ENCODE measurements at places on chromosomes 11 and 22.

DNA sequence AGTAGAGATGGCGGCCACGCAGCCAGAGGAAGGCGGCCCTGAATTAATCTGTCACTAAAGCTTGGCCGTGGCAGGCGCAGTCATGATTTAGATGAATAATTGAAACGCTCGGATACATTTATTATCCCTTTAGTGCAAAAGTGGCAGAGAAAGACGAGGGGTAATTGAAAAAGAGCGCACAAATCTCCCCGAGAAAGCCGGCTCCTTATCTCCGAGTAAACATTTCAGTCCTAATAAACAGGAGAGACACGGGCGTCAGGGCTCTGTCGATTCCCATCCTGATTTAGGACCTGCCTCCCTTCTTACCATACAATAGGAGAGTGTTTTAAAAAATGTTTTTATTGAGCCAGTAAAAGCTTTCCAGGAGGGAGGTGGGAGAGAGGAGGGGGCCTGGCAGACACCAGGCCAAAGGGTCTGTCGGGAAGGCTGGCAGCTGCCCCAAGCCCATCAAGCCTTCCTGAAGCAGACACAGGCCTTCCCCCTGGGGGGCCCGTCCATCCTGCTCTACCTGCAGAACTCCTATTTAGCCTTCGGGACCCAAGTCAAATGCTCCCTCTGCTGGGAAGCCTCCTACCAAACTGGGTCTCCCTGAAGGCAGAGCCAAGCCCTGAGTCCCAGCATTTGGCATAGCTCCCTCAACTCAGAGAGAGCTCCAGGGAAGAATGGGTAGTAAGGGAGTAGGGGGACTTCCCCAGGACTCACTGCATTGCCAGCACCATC lies 22.8 kb downstream of the OTUB1 start:
- no peak for DNase-seq

- DNase-seq, result no peak
Measured at GRCh38 chr11:13495929-13496328, at the start of gene PTH. PTH (minus strand) TSS chr11:13495997; CDS start chr11:13492855, 3,142 bp downstream.

GRCh38 chr11:74055938-74056337 lies 47.1 kb upstream of the UCP3 start:
- no peak for DNase-seq

- no peak for DNase-seq
Measured at GRCh38 chr11:65065851-65066250, 7.5 kb upstream of the NAALADL1 start.

- DNase-seq, result no peak
Measured at GRCh38 chr11:72848846-72849466, 34.7 kb downstream of the ATG16L2 start.
